Osteoblast (primary cell): ENCODE measurements at places on chromosomes 2 and 18. TPM values are rescaled to one million over a fixed set of nuclear protein-coding genes. Genes with fewer than 3 reads are reported as not detected.
A peak's percentile ranks its signal among the peaks of the same experiment; 100 is the strongest.

DNA sequence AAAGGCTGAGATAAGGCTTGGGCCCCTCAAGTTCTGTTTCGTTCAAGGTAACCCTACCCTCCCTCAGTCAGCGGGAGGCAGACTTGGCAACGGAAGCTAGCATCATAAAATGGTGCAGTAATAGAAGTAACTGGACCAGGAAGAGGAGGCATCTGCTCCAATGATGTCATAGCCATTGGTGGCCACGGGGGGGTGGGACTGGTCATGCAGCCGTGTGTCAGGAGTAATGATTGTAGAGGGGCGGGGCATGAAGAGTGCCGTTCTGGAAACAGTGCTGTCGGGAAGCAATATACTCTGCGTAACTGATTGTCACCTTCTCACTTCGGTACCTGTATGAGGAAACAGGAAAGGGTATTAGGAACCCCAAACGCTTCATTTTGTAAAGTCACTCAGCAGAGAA lies 6.9 kb upstream of the POLR2D start:
- H3K27me3 ChIP-seq, result no peaks in the 10 kb centered on the region
- peaks cover 66% of the 10 kb centered on the region for H3K36me3 ChIP-seq
- H3K4me1 ChIP-seq, result no peaks in the 10 kb centered on the region
- no peak overlapping the region for H3K27ac ChIP-seq
- H3K4me3 ChIP-seq, result no peak overlapping the region

GRCh38 chr2:86562485-86562921 lies 740 bp downstream of the CHMP3 start:
- H3K4me1 ChIP-seq, result peaks cover 24% of the 10 kb centered on the region
- peak overlapping the region; percentile 98 for H3K4me3 ChIP-seq

GRCh38 chr18:13471971-13472628 lies 253.5 kb downstream of the LDLRAD4 start:
- H3K4me3 ChIP-seq, result no peak overlapping the region
- no peak overlapping the region for H3K27ac ChIP-seq
- no peak for DNase-seq
- H3K27me3 ChIP-seq, result no peaks in the 10 kb centered on the region

DNA sequence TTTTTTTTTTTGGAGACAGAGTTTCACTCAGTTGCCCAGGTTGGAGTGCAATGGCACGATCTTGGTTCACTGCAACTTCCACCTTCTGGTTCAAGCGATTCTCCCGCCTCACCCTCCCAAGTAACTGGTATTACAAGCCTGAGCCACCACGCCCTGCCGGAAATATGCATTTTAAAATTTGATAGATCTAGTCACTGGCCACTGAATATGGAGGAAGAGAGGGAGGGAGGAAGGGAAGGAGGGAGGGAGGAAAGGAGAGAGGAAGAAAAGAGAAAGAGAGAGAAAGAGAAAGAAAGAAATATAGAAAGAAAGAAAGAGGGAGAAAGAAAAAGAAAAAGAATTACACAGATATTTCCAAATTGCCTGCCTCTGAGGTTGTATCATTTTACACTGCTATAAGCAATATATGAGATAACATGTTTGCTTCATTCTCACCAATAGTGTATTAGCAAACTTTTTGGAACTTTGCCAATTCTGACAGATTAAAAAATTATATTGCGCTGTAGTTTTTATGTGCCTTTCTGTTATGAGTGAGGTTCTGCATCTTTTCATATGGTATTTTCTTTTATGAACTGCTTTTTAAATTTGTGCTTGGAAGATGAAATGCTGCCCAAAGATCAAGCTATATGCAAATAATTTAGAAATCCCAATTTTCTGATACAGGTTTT lies 161.2 kb upstream of the MAP3K20 start:
- H3K4me1 ChIP-seq, result no peaks in the 10 kb centered on the region
- no peak overlapping the region for H3K4me3 ChIP-seq
- peaks cover 13% of the 10 kb centered on the region for H3K27me3 ChIP-seq
- no peak for DNase-seq

DNA sequence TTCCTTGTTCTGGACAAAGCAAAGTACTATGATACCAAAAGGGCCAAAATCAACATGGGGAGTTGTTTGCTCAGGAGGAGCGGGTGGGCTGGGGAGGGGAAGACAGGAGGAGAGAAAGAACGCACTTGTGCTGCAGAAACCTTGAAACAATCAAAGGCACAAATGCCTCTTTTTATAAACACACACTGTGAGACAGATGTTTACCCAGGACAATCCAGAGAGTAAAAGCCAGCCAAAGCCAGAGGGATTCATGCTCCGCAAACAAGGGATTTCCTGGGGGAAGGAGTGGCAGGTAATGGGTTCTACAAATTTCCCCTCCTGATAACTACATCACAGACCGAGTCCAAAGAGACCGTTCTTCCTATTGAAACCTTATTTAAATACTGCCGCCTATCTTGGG lies 323.5 kb upstream of the SKOR2 start:
- no peak overlapping the region for H3K27ac ChIP-seq
- no peaks in the 10 kb centered on the region for H3K27me3 ChIP-seq
- H3K4me1 ChIP-seq, result no peaks in the 10 kb centered on the region
- no peak for DNase-seq
- no peak overlapping the region for H3K4me3 ChIP-seq

DNA sequence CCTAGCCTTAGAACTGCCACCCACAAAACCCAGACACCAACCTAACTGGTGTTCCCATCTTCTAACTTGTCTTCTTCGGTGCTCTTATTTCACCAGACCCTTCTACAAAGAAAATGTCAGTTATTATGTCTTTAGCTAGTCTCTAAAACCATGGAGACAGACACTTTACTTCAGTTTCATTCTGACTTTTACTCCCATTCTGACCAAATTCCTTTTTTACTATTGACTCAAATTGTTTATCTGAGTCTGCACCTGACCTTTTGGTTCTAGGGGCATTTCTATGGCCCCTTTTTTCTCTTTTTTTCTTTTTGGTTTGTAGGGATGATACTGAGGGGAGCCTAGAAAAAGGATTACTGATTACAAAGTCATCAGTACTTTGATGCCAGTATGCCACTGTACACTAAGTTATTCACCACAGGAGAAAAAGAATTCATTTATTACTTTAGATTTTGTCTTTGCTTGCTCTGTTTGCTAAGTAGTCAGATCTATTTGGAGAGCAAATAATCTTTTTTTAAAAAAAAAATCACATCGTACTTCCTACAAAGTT lies 6.8 kb upstream of the SLC1A4 start:
- H3K36me3 ChIP-seq, result no peaks in the 10 kb centered on the region
- no peak overlapping the region for H3K27ac ChIP-seq
- no peak overlapping the region for H3K4me3 ChIP-seq
- no peak for DNase-seq

- H3K36me3 ChIP-seq, result no peaks in the 10 kb centered on the region
- no peak for DNase-seq
- no peaks in the 10 kb centered on the region for H3K4me1 ChIP-seq
- no peaks in the 10 kb centered on the region for H3K27me3 ChIP-seq
Observed at GRCh38 chr2:119049968-119050704, 108.1 kb downstream of the MARCO start.

DNA sequence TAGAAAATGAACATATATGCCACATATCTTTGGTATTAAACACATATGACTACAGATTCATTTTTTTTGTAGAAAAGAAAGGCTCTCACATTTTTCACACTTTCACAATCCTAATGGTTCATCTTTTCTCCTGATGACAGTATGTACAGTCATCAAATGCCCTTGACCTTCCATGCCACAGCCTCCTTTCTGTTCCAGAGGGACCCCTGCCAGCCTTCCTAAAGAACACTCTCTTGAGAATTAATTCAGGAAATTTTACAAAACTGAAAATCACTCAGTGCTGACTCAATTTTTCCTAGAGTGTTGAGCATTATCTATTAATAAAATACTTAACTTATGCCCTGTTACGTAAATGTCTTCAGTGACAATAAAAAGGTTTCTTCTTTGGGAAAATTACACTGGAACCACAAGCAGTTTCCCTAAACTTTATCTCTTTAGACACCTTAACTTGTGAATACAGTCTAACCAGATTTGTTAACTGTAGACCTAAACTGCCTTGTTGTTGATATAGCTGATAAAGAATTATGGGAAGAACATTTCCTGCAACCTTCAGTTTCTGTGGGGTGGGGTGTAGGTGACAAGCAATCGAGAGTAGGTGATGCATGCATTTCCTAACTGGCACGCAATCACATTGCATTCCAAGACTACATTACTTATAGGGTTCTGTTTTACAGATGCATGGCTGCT lies 15.3 kb upstream of the ACOXL start:
- DNase-seq, result peak; percentile 48
- no peak overlapping the region for H3K27ac ChIP-seq
- no peaks in the 10 kb centered on the region for H3K36me3 ChIP-seq

- H3K4me1 ChIP-seq, result peaks cover 83% of the 10 kb centered on the region
- no peak for DNase-seq
- peaks cover 4% of the 10 kb centered on the region for H3K36me3 ChIP-seq
- peak overlapping the region; percentile 96 for H3K27ac ChIP-seq
- H3K4me3 ChIP-seq, result peak overlapping the region; percentile 30
Observed at GRCh38 chr2:201126308-201127151, 10.6 kb downstream of the CFLAR start.

GRCh38 chr2:55026202-55026601 lies 24.0 kb downstream of the RTN4 start:
- H3K27me3 ChIP-seq, result no peaks in the 10 kb centered on the region
- no peak for DNase-seq
- peaks cover 15% of the 10 kb centered on the region for H3K4me1 ChIP-seq
- H3K36me3 ChIP-seq, result peaks cover 9% of the 10 kb centered on the region
- H3K27ac ChIP-seq, result peak overlapping the region; percentile 21

- H3K27ac ChIP-seq, result no peak overlapping the region
- no peaks in the 10 kb centered on the region for H3K4me1 ChIP-seq
Observed at GRCh38 chr18:58813561-58814225, 51.0 kb upstream of the ZNF532 start.

DNA sequence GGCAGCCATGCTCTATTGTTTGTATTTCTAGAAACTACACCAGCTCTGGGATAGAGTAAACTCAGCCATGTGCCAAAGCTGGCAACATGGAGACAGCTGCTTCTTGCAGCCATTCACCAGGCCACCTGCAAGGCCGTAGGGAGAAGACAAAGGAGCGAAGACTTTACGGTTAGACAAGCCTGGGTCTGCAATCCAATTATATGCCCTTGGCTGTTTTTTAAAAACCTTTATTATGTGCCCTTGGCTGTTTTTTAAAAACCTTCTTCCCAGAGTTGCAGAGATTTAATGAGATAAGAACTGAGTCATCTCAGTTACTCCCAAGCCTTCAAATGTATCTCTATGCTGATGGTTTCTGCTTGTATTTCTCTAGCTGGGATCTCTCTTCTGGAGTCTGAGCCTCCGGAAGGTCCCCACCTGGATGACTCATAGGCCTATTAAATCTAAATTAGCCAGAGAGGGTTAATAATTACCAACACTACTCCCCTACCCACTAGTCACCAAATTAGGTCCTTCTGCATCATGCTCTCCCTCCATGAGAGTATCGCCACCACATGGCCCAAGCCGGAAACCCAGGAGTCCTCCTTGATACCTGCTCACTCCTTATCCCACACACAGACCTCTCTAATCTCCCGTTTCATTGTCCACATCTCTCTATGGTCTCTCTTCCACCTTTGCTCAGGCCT lies 17.5 kb upstream of the DPP4 start:
- H3K4me1 ChIP-seq, result peaks cover 60% of the 10 kb centered on the region
- no peak overlapping the region for H3K4me3 ChIP-seq
- DNase-seq, result no peak

GRCh38 chr2:36683002-36683401 lies 13.5 kb upstream of the VIT start:
- H3K4me3 ChIP-seq, result no peak overlapping the region
- H3K27ac ChIP-seq, result no peak overlapping the region
- no peak for DNase-seq
- H3K4me1 ChIP-seq, result peaks cover 3% of the 10 kb centered on the region

GRCh38 chr18:60935041-60935910 lies 398.0 kb upstream of the CDH20 start:
- H3K4me1 ChIP-seq, result peaks cover 4% of the 10 kb centered on the region
- no peaks in the 10 kb centered on the region for H3K27me3 ChIP-seq
- H3K27ac ChIP-seq, result no peak overlapping the region
- H3K36me3 ChIP-seq, result no peaks in the 10 kb centered on the region
- DNase-seq, result no peak

DNA sequence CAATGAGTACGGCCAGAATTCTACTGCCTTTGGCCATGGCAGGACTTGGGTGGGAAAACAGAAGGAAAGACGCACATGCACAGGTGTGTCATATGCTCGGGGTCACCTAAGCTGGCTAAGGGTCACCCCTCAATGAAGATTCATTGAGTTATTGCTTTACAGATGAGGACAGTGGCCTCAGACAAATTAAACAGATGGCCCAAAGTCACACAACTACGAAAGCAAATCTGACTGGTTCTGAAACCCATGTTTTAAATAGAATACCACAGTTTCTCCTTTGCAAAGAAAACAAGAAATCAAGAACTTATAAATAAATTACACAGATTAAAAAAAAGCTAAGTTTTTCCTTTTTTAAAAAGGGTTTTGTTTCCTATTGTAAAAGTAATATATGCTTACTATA lies 70.5 kb downstream of the ID2 start:
- no peak for DNase-seq
- H3K27ac ChIP-seq, result no peak overlapping the region
- H3K27me3 ChIP-seq, result no peaks in the 10 kb centered on the region
- peaks cover 12% of the 10 kb centered on the region for H3K36me3 ChIP-seq
- H3K4me3 ChIP-seq, result no peak overlapping the region
- H3K4me1 ChIP-seq, result peaks cover 14% of the 10 kb centered on the region

- H3K36me3 ChIP-seq, result no peaks in the 10 kb centered on the region
- no peak overlapping the region for H3K4me3 ChIP-seq
- DNase-seq, result no peak
- no peaks in the 10 kb centered on the region for H3K27me3 ChIP-seq
- peaks cover 26% of the 10 kb centered on the region for H3K4me1 ChIP-seq
- no peak overlapping the region for H3K27ac ChIP-seq
Observed at GRCh38 chr18:22307528-22307927, 110.2 kb downstream of the CTAGE1 start.

- peaks cover 3% of the 10 kb centered on the region for H3K27me3 ChIP-seq
- H3K4me3 ChIP-seq, result no peak overlapping the region
- H3K4me1 ChIP-seq, result no peaks in the 10 kb centered on the region
- no peak overlapping the region for H3K27ac ChIP-seq
Observed at GRCh38 chr2:38248255-38248654, 128.8 kb downstream of the ATL2 start.

DNA sequence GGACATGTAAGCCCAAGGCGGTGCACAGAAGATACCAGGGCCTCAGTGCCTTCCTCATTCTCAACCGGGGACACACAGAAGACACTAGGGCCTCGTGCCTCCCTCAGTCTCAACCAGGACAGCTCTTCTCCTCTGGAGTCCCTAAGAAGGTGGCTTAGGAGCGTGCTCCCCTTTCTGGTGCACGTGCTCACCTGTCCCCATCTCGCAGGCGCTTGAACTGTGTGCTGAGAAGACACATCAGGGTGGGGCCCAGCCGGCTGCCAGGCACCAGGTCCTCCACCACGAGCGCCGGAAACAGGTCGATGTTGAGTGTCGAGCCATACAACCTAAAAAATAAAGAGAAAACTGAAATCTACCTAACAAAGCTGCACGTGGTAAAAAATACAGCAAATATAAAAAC lies 99.9 kb downstream of the PXDN start:
- H3K27me3 ChIP-seq, result no peaks in the 10 kb centered on the region
- peaks cover 50% of the 10 kb centered on the region for H3K36me3 ChIP-seq
- H3K4me1 ChIP-seq, result peaks cover 14% of the 10 kb centered on the region

- H3K4me3 ChIP-seq, result no peak overlapping the region
- no peak for DNase-seq
- no peaks in the 10 kb centered on the region for H3K36me3 ChIP-seq
- H3K27me3 ChIP-seq, result no peaks in the 10 kb centered on the region
- no peak overlapping the region for H3K27ac ChIP-seq
Observed at GRCh38 chr18:38290229-38290628, 724.6 kb upstream of the CELF4 start.

Gene CPLX4
- not detected in 2 replicates for total RNA-seq

Gene ARMC9
- 221 and 240 TPM in 2 replicates for total RNA-seq

Gene MAP3K19
- not detected in 2 replicates for total RNA-seq

Gene LIMS2
- 11.2 and 14.8 TPM in 2 replicates for total RNA-seq

Gene SCN2A
- total RNA-seq, result 2.2 and 5.0 TPM in 2 replicates

Gene RAX
- total RNA-seq, result not detected in 2 replicates

Gene CFC1
- total RNA-seq, result not detected in 2 replicates
